Hepatocyte (in vitro differentiated cells): ENCODE measurements at places on chromosomes 12 and 14. TPM values are rescaled to one million over a fixed set of nuclear protein-coding genes. Genes with fewer than 3 reads are reported as not detected.

- DNase-seq, result no peak
These were observed 4.7 kb downstream of the RPS29 start for GRCh38 chr14:49581209-49582112.

Gene LMNTD1
- total RNA-seq, result 0.87 TPM in 1 of 2 replicates, not detected in the other

- peak; percentile 80 for DNase-seq
These were observed 39.0 kb downstream of the ACTN1 start for GRCh38 chr14:68939893-68940613.

Gene SYT10
- total RNA-seq, result 2.5 and 3.8 TPM in 2 replicates

GRCh38 chr14:105466531-105467248 lies 7.9 kb upstream of the CRIP2 start:
- no peak for DNase-seq
